Pons (tissue), 1 donor: ENCODE measurements at places on chromosomes 2 and 18.

DNA sequence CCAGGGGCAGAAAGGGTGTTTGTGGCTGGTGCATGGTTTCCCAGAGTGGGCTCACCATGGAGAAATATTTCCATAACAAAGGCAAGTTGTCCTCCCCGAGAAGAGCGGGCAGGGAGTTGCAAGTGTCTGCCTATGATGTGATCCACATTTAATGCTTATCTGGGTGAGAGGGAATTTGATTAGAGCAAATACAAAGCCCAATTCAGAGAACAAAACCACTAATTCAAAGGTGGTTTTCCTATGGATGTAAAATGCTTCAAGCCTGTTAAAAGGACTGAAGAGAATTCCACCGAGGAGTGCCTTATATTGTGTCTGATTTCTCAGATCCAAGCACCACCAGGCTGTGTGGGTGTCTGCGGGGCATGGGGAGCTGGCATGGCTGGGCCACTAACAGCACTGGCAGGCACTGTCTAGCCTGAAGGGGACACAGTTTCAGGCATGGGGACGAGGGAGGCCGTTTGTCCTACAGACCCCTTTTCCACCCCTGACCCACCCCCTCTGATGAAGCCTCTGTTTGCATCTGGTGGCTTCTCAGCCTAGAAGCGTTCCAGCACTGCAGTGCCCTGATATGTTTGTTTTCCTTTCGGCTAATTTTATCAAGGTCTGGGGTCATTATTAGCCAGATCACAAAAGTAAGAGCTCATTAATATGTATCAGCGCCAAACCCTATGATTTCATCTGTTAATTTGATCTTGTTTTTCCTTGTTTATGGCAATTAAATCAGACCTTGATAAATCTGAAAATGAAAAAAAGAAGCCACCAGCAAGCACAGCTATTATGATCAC is 357.3 kb downstream of the HRH4 start:
- DNase-seq = peak; percentile 30

DNA sequence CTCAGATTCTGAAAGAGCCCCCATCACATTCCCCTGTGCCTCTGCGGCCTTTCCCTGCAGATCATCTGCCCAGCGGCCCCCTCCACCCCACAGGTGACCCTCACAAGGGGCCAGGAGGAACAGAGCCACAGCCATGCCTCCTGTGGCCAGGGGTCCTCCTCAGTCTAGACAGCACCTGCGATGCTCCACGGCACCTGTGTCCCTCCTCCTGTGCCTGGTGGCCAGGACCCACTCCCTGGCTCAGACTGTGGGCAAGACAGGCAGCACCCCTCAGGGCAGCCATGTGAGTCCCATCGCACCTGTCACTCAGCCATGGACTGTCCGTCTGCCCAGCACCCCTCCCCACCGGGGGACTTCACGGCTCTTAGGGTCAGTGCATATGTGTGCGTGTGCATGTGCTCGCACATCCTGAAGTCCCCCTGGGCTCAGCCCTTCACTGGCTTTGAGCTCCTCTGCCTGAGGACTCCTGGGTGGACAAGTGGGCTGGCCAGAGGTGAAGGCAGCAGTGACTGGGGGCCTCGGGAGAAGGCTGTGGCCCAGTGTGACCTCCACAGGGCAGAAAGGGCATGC is 237.7 kb downstream of the ATAD2B start:
- DNase-seq = no peak

GRCh38 chr18:8107426-8107825 is 501.8 kb upstream of the RAB12 start:
- DNase-seq = no peak

- DNase-seq = no peak
Measured at GRCh38 chr2:71784734-71785511, 331.6 kb downstream of the DYSF start.

DNA sequence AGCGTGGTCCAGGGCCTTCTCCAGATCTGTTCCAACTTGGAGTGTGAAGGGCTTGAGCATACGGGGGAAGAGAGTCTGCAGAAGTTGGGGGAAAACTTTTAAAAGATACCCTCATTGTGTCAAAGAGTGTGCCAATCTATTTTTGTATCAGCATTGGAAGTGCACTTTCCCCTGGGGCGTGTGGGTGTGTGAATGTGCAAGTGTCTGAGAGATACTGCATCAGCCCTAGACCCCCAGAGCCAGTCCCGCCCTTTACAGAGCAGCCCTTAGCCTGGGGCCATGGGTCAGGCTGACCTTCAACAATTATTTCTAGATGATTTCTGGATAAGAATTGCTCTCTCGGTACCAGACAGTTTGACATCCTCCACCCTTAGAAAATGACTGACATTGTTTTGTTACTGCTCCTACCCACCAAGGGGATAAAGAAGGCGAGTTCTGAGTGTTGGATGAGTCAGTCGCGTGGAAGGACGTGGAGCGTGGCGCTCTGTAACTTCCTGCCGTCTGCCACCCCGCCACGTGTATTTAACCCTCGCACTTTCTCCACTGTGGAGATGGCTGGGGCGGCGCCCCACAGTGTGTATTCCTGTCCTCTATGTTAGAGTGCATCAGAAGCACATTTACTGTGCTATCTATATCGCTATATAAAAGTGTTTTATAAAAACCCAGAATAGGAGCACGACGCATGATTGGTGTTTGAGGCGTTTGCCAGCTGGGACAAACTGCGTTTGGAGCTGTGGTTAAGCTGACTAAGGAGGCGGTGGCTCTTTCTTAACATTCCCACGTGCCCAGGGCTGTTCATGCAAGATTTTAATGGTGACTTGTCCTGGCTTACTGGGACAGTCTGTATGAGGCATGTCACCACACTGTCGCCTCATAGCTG is 122.6 kb downstream of the CABLES1 start:
- no peak for DNase-seq

DNA sequence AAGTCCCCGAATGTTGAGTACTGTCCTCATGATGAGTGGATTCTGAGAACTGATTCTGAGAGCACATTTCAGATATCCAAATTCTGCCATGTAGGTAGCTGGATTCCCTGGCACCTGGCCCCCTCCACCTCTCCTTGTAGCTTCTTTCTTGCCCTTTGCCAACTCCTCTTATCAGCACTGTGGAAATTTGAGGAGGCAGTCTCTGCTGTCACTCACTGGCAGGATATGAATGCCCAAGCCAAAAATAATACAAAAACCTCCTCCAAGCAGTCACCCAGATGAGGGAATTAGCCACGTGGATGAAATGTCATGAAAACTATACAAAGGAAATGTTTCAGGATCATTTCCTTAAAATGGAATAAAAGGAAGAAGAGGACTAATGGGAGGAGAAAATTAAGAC is 276.8 kb downstream of the SETBP1 start:
- no peak for DNase-seq

GRCh38 chr2:234788841-234789240 is 163.0 kb upstream of the SH3BP4 start:
- DNase-seq = no peak

GRCh38 chr18:65215865-65216466 is 534.8 kb upstream of the CDH7 start:
- DNase-seq = no peak
